ENCODE measurements at places on chromosomes 2 and 18. TPM values are rescaled to one million over a fixed set of nuclear protein-coding genes. Genes with fewer than 3 reads are reported as not detected.

GRCh38 chr18:74265546-74266098, 26.1 kb downstream of the CYB5A start:
- no peak for DNase-seq

DNA sequence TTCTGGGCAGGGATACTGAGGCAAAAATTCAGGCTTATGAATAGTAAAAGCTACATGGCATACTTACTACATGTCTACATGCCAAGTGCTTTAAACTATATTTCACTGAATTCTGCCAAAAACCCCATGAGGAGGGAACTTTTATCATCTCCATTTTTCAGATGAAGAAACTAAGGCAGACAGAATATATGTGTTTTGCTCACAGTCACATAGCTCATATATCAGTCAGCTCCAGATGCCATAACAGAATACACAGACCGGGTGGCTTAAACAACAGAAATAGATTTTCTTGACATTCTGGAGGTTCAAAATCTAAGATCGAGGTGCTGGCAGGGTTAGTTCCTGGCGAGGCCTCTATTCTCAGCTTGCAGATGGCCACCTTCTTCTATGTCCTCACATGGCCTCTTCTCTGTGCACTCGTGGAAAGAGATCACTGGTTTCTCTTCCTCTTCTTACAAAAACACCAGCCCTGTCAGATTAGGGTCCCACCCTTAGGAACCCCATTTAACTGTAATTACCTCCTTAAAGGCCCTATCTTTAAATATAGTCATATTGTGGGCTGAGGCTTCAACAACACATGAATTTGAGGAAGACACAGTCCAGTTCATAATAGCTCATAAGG, 27.1 kb upstream of the CREB1 start:
- no peak for DNase-seq

- no peak for DNase-seq
Measured at GRCh38 chr2:134306521-134306920, 52.6 kb downstream of the MGAT5 start.

DNA sequence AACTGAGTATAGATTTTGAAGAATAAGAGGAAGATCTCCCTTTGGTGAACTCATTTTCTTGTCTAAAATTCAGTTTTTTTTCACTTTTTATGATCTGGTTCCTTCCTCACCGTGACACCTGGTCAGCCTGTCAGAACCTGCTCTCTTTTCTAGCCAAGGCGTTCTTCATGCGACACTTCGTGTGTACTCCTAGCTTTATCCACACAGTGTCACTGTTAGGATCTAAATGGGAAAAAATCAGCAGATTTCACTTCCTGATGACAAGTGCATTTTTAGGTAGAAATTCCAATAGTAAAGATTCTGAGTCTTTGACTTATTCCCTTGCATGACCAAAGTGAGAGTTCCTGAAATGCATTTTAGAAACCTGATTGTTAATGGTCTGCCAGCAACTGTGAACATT, 89.8 kb downstream of the KLHL14 start:
- DNase-seq = no peak

GRCh38 chr2:209146682-209147320, 277.0 kb upstream of the MAP2 start:
- DNase-seq = no peak

DNA sequence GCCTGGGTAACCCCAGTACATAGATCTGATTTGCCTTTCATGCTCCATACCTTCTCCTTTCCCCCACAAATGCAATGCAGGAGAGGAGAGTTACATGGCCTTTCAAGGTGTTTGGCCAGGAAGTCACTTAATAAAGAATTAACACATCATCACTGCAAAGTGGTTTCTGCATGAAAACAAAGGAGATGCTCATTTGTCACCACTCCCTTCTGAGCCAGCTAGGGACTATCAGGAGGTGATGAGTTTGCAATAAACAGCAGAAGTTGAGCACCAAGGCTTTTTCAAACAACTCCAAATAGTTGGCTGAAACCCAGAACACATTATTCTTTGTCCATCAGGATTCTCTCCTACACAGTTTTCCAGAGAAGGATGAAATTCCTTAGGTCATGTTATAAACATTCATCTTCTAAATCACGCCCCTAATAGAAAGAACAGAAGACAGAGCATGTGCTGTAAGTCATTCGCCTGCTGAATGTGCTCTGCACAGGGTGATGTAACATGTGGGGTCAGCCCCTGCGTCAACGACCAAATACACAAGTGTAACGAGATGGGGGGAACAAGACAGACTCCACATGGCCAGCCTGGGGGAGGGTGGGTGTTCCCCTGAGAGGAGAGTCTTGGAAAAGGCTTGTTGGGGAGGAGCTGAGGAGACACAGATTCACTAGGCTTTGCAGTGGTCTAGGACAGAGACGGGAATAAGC, 87.3 kb upstream of the RMDN2 start:
- peak; percentile 43 for DNase-seq

DNA sequence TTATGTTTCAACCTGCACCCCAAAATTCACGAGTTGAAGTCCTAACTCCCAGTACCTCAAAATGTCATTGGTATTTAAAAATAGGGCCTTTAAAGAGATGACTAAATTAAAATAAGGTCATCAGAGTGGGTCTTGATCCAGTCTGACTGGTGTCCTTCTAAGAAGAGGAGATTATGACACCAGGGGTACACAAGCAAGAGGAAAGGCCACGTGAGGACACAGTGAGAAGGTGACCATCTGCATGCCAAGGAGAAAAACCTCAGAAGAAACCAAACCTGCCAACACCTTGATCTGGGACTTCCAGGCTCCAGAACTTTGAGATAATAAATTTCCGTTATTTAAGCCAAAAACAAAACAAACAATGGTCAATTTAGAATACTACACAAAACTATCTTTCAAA, 22.6 kb downstream of the ROCK2 start:
- no peak for DNase-seq

DNA sequence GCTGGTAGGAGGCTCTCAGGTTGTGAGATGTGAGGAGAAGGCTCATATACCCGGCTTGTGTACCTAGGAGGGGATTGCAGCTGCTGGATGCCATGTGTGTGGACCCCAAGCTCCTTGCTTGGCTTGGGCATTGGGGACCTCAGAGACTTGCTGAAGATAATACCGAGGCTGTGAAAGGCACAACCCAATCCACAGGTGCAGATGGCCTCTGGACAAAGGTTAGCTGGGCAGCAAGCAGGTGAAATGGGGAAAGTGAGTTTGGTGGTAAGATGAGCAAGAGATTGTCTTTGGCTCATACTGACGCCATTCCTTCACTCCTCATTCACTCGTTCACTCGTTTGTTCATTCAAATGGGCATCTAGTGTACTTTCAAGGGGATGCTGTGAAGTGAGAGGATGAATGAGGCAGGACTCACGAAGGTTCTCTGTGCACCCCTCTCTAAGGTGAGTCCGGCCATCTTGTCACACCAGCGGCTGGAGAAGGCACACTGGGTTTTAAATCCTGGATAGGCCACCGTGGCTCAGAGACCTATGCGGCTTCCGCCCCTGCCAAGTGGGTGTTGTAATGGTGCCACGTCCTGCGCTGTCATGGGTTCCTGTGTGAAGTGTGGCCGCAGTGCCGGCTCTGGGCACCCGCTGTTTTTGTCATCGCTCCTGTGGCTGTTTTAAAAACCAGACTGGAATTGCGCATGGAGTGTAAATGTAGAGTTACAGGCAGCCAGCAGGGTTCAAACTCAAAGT, 13.7 kb downstream of the FBLN7 start:
- no peak for DNase-seq

GRCh38 chr2:238469155-238469554, 42.4 kb downstream of the ASB1 start:
- no peak for DNase-seq

The MPP4 gene
- total RNA-seq = 0.27 TPM

The ASNSD1 gene
- total RNA-seq = 25.2 TPM

The IL1B gene
- total RNA-seq = not detected

The YES1 gene
- 96.0 TPM for total RNA-seq

The BCL11A gene
- total RNA-seq = 15.7 TPM

The LDLRAD4 gene
- total RNA-seq = 7.9 TPM

The MYO7B gene
- not detected for total RNA-seq

The DSG4 gene
- not detected for total RNA-seq

All from cardiac muscle cell (in vitro differentiated cells and primary cell).